ENCODE measurements at places on chromosomes 6 and 20.

DNA sequence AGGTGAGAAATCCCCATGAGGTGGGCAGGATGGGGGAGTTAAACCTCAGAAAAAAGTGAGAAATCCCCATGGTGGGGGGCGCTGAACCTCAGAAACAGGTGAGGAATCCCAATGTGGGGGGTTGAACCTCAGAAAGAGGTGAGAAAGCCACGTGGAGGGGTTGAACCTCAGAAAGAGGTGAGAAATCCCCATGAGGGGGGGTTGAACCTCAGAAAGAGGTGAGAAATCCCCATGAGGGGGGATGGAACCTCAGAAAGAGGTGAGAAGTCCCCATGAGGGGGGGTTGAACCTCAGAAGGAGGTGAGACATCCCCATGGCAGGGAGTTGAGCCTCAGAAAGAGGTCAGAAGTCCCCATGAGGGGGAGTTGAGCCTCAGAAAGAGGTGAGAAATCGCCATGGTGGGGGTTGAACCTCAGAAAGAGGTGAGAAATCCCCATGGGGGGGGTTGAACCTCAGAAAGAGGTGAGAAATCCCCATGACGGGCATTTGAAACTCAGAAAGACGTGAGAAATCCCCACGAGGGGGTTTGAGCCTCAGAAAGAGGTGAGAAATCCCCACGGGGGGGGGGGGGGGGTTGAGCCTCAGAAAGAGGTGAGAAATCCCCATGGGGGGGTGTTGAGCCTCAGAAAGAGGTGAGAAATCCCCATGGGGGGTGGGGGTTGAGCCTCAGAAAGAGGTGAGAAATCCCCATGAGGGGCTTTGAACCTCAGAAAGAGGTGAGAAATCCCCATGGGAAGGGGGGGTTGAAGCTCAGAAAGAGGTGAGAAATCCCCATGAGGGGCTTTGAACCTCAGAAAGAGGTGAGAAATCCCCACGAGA, 14.3 kb upstream of the GOPC start:
- peak; percentile 25 for DNase-seq

DNA sequence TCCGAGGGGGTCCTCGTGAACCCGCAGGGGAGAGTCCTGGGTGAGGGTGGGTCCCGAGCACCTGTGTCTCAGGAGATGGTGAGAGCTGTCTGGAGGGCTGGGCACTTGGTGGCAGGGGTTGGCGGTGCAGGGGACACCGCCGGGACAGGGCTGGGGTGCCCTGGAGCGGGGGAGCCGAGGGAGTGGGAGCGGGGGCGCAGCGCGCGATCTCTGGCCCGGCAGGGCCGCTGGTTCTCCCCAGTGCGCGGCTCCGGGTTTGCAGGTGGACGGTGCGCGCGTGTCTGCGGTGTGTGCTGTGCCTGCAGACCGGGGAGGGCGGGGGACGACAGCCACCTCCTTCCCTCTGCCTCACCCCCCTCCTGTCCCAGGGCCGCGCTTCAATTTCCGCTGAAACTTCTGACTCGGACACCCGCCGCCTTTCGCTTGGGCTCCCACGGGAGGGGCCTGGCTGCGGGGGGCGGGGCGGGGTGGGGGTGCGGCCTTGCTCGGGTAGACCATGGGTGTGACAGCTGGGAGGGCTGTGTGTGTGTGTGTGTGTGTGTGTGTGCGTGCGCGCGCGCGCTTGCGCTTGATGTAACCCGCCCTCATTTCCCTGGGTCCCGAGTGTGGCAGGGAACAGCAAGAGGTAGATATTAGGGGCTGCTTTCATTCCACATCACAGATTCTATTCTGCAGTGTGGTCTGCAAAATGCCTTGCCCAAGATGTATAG, 1.2 kb downstream of the TRIB3 start:
- DNase-seq: peak; percentile 68

DNA sequence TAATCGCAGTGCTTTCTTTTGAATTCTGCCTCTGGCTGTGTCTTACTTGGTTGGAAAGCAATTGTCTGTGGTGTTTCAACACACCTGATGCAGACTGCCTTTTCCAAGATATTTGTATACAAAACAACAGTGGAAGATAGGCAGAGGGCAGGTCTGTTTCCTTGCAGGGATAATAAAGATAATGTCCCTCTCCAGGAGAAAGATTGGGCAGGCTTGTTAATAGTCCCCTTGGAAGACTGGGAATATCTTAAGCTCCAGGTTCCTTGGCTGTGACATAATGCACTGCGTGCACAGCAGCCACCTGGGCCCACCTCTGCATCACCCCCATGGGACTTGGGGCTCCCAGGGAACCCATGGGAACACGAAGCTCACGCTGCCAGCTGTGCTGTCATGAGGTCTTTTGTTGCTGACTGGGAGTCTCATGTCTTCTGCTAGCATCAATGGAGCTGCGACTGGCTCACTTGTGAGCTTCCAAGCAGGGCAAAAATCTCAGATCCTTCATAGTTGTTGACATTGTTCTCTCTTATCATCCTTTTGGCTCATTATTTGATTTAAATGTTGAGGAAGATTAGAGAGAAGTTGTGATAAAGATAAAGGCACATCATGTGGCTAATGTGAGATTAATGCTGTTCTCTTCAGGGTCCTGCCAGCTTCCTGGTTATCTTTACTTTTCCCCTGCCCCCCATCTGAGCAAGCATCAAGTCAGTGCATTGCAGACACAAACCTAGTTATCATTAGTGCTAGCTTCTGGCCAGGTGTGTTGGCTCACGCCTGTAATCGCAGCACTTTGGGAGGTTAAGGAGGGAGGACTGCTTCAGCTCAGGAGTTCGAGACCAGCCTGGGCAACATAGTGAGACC, 107.1 kb upstream of the ASF1A start:
- DNase-seq: no peak

- no peak for DNase-seq
Observed at GRCh38 chr6:20876036-20876435, 341.8 kb downstream of the CDKAL1 start.

GRCh38 chr6:42970871-42971612, 7.9 kb downstream of the PEX6 start:
- no peak for DNase-seq

DNA sequence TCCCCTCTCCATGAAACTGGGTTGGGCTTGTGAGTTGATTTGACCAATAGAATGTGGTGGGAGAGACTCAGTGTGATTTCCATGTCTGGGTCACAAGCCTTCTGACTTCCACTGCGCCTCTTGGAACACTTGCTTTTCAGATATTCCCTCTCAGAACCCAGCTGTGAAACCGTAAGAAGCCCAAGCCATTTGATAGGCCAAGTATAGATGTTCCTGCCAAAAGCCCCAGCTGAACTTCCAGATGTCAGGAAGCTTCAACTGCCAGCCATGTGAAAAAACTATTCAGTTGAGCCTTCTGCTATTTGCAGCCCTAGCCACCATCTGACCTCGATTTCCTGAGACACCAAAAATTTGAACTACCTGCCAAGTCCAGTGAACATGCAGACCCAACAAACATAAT, 387.8 kb upstream of the GJE1 start:
- no peak for DNase-seq

GRCh38 chr20:59007665-59008511, 834 bp upstream of the CTSZ start:
- DNase-seq: no peak

DNA sequence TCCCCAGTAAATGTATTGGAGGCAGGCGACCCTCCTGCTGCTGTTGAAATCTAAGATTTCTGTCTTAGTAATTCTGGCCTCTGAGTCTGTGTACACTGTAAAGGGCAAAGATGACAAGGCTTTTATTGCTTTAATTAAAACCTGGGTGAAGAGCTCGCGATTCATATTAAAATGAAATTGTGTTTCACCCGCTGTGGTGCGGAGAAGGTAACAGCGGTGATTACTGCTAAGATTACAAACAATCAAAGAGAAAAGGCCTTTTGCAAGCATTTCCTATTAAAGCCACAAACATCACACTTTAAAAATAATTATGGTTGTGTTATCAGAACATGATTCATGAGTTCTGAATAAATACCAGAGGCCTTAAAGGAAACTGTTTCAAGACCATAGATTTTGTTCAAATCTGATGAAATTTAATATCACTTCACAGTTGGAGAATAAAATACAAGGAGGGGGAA, 69.3 kb downstream of the TOX2 start:
- no peak for DNase-seq

DNA sequence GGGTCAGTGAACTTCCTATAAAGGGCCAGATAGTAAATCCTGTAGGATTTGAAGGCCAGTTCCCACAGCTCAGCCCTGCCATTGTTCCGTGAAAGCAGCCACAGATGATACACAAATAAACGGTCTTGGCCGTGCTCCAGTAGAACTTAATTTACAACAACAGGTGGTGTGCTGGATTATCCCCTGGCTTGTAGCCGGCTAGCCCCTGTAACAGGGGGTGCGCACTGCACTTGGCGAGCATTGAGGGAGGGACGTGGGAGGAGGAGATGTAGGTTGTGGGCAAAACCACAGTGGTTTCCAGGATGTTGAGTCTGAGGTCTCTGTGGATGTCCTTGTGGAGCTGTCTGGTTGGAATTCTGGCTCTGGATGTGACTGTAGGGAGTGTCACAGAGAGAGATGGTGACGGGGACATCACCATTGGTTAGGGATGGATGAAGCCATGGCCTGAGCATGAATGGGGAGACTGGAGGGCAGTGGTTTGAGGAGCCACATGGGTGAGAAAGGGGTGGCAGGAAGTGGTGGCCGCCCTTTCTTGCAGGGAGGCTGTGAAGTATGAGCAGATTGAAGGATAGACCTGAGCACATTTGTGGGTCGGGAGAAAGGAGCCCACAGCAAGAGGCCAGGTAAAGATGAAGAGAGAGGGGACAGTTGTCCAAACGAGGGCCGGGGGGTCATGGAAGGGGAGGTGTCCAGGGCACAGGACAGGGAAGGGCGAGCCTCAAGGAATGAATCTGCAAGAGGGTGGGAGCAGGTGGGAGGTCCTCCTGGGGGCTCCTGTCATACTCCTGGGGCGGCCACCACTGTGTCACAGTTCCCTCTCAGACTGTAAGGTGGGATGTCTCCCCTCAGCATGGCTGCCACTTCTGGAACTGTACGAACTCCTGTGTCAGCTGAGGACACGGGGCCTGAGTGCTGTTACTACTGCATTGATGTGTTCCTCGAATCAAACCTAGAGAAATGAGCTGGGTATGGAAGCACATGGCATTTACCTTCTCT, 53.6 kb downstream of the CDH26 start:
- no peak for DNase-seq

DNA sequence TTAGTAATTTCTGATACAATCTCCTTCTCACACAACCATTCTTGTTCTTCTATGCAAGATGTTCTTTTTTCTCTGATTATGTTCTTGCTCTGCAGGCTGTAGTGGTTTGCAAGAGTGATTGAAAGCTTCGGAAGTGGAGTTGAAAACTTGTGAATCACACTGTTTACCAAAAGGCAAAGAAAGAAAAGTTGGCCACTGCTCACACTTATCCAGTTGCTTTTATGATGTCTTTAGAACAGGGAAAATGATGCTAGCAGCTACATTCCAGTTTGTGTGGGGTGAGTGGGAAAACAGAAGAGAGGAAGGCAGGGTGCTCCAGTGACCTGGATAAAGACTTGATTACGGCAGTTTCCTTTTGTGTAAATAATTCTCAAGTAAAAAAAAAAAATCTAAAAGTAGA, 583.3 kb downstream of the TENT5A start:
- no peak for DNase-seq

DNA sequence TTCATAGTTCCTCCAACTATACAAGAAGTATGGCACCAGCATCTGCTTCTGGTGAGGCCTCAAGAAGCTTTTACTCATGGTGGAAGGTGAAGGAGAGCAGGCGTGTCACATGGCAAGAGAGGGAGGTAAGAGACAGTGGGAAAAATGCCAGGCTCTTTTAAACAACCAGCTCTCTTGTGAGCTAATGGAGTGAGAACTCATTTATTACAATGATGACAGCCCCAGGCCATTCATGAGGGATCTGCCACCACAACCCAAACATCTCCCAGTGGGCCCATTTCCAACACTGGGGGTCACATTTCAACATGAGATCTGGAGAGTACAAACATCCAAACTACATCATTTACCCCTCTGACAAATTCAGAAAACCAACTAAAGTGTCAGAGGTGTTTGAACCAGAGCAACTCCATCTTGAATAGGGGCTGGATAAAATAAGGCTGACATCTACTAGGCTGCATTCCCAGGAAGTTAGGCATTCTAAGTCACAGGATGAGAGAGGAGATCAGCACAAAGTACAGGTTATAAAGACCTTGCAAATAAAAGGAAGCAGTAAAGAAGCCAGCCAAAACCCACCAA, 2.2 kb upstream of the UBD start:
- DNase-seq: no peak

DNA sequence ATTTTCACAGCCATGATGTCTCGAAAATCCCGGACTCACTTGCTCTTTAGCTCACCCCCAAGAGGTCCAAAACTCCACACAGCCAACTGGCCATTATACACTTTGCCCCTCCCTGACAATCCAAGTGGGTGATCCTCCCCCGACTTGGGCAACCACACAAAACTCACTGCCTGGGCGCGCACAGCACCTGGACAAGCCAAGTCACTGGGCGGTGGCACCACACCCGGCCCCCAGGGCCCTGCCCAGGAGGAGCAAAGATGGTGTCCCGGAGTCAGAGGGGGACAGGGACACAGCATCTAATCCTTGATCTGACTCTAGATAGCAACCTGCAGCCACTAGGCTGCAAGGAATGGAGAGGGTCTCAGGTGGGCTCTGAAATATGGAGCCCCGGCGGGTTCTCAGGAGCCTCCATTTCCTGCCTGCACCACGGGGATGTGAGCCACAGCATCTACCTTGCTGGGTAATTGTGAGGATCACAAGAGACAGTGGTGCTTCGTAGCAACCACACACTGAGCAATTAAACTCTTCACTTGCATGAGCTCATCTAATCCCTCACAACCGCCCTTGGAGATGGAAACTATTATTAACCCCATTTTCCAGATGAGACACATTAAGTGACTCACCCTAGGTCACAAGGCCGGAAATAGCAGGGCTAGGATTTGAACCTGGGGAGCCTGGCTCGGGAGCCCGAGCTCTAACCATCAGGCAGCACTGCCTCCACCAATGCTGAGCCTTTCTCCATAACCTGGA, 66.6 kb downstream of the BMP7 start:
- DNase-seq: no peak

- DNase-seq: no peak
Observed at GRCh38 chr6:11876934-11877433, 98.4 kb upstream of the ADTRP start.

GRCh38 chr20:23244916-23245552, 105.6 kb upstream of the NXT1 start:
- DNase-seq: no peak

GRCh38 chr20:58668901-58669286, 17.8 kb downstream of the STX16 start:
- no peak for DNase-seq

DNA sequence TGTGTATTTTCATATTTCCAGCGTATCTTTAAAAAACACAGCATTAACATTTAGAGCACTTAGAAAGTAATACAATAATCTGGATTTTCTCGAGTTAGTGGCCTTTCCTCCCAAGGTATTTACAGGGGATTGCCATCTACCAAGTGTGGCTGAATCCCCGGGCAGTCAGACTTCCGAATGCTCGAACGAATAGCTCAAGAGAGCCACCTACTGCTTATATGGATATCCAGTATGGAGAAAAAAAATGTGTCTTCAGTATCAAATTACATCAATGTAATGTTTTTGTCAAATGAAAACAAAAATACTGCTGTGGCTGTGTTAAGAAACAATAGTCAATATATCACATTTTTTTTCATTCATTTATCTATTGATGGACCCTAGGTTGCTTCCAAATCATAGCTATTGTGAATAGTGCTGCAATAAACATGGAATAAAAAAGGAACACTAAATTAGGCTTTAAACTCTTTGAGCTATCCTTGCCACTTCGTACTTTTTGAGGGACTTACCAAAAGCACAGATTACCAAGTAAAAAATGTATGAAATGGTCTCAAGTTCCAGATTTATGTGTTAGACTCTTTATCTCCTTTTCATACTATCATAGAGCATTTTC, 654.5 kb upstream of the PTCHD4 start:
- DNase-seq: no peak
